ENCODE measurements at places on chromosomes 6 and 20.

DNA sequence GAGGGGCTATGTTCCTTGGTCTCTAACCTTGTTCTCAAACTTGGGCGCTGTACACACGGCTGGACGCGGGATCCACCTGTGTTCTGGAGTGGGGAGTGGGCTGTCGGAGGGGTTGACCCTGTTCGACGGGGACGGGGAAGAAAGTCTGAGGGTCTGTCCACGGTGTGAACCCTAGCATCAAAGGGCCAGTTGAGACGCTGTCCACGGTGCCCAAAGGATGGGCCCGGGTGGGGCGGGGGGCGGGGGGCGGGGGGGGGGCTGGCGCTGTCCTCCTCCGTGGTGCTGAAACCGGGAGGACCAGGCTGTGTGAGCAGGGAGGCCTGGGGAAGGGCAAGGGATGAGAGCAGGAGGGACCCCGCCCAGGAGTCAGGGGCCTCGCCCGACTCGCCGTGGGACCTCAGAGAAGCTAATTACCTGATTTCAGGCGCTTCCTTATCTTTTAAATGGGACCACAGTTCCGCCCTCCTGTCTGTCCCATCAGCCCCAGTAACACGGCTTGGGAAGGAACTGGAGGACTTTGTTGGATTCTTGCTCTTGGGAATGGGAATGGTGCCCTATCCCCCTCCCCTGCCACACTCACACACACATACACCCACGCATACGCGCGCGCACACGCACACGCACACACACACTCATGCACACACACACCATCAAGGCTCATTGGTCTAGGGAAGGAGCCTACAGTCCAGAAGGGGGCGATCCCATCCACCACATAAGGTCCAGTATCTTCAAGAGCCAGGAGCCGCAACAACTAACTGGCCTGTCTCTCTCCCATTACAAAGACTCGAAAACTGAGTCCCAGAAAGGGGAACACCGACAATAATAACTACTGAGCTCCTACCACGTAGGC lies 1.0 kb upstream of the VSTM2L start:
- no peak for DNase-seq

- DNase-seq, result no peak
Measured at GRCh38 chr20:12969071-12969669, 39.6 kb upstream of the SPTLC3 start.

- no peak for DNase-seq
Measured at GRCh38 chr20:54625497-54625896, 150.1 kb downstream of the DOK5 start.

DNA sequence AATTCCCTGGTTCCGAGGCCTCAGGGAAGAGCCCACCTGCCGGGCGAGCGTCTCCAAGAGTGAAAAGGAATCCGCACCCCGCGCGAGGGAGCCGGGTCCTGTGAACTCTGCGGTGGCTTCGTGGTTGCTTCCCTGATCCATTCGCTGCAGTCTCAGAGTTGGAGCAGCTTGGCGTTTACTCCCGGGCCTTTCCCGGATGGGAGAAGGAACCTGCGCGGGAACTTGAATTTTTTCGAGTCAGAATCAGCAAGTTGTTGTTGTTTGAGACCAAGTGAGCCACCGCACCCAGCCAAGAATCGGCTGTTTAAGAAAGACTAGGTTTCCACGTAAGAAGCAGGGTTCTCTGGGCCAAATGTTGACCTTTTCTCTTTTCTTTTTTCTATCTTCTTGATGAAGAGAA lies 12.9 kb downstream of the PRSS16 start:
- DNase-seq, result no peak

DNA sequence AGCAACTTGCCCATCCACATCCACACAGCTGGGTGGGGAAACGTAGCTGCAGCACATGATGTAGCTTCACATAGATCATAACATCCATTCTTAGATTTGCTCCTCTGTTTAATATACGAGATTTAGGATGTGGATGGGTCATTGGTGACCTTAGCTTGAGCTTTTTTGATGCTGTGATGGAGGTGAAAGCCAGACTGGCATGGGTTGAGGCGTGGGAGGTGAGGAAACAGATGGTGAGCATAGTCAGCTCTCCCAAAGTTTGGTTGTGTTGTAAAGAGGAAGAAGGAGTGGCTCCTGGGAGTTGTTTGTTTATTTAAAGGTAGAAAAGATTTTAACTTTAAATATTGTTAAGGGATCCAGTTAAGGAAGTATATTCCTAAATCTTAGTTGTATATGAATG lies 5.3 kb downstream of the ARFGEF2 start:
- DNase-seq, result no peak

DNA sequence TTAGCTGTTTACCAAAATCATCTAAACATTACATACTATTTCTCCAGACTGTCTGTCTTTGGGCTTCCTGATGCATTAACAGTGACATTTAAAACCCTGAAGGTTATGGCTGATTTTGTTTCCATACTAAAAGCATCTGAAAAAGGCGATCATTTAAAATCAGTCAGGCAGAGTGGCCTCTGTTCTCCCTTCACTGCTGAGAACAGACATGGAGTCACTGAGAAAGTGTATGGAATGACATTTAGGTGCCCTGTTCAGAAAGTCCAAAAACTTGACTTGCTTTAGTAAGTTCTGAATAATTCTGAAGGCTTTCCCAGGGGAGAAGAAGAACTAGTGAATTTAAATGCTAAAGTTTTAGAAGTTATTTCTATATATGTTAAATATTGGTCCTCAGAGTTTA lies 83.0 kb downstream of the MAP7 start:
- no peak for DNase-seq

Data from stimulated activated CD4-positive, alpha-beta T cell treated with anti-CD3 and anti-CD28 coated beads, Interleukin-4, amount 100 ng/mL, for 4 hours (primary cell).